ENCODE measurements at places on chromosomes 1 and 21.

DNA sequence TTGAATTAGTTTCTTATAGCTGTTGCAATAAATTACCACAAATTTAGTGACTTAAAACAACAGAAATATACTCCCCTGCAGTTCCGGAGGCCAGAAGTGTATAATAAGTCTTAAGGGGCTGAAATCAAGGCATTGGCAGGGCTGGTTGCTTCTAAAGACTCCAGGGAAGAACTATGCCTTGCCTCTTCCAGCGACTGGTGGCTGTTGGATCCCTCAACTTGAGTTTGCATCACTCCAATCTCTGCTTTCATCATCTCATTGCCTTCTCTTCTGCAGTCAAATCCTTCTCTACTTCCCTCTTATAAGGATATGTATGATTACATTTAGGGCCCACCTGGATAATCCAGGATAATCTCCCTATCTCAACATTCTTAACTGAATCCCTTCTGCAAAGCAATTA, 19.1 kb upstream of the MED18 start:
- no peak for DNase-seq

GRCh38 chr1:228308085-228308601, 98.5 kb downstream of the TRIM11 start:
- DNase-seq, result no peak

GRCh38 chr1:67158401-67158800, 7.9 kb upstream of the IL23R start:
- peak; percentile 22 for DNase-seq

DNA sequence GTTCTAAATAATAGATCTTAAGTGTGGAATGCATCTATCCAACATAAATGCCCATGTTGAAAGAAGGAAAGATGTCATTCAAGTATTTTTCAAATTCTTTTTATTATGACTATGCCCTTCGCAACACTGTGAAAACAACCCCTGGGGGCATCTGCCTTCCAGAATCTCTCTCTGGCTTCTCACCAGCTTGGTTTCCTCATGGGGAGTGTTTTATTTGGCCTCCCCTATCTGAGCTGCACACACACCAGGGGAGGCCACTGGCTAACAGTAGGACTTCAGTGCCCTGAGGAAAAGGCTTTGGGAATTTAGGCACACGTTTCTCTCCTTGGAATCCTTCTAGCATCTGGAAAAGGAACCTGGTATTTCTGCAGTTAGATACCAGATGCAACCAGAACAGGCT, 130.6 kb downstream of the EDEM3 start:
- no peak for DNase-seq

DNA sequence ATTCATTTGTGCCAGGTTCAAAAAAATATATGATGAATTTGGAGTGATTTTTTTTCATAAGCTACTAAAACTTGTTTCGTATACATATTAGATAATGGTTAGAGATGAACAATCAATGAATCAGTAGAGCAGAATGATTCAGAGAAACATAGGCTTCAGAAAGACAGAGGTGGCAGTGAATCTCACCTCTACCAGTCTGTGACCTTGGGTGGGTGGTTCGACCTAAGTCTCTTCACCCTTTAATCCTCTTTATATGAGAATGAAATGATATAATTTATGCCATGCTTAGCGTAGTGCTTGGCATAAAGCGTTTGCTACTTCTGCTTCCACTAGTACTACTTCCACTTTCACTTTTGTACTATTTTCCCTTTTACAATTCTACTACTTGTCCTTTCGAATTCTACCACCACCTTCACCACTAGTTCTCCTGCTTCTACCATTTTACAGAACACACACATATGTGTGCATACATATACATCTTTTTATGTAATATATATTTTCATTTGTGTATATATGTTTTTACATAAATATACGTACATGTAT, 45.1 kb downstream of the FYB2 start:
- DNase-seq, result no peak

GRCh38 chr1:88801575-88802208, 89.7 kb downstream of the GTF2B start:
- no peak for DNase-seq

DNA sequence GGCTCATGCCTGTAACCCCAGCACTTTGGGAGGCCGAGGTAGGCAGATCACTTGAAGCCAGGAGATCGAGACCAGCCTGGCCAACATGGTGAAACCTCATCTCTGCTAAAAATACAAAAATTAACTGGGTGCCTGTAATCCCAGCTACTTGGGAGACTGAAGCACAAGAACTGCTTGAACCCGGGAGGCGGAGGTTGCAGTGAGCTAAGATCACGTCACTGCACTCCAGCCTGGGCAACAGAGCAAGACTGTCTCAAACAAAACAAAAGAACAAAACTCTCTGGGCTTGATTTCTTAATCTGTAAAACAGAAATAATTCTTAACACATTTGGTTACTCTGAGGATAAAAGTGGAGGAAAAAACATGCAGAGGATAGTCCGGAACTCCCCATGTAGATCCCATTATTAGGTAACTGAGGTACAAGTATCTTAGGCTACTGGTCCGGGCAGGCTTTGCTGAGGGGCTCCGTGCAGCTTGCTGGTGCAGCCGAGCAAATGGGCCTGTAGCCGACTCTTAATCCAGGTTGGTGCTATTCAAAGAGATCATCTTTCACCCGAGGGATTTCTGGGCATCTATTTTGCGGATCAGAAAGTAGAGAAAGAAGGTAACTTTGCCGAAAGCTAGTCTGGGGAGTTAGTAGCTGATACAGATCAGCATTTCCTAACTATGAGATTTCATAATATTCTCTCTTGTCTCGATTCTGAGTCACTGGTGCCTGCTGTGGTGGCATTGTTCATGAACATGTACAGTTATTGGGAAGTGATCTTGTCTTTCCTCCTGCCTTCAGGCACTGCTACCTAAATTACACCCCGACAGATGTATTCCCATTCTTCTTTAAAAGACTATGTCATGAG, 56.8 kb downstream of the NFIA start:
- DNase-seq, result no peak

GRCh38 chr1:92488416-92488815, 1.7 kb upstream of the GFI1 start:
- DNase-seq, result no peak

DNA sequence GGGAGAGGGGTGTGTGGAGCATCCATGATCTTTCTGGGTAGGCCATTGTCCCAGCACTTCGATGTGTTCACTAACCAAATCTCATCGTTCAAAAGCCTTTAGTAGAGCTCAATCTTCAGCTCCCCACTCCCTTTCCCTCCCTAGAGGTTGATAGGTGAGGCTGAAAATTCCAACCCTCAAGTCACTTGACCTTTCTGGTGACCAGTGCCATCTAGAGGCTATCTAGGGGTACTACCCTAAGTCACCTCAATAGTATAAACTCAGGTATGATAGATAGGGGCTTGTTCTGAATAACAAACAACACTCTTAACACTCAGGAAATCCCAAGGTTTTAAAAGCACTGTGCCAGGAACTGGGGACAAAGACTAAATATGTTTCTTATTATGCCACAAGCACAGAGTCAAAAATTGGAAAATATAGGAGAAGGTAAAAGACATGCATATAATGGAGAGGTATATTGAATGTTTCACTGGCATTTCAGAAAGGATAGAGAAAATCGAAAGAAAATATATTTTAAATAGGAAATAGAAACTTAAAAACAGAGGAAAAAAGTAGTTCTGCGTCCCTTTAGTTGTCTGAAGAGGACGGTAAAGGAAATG, 42.9 kb upstream of the CD53 start:
- DNase-seq, result no peak

DNA sequence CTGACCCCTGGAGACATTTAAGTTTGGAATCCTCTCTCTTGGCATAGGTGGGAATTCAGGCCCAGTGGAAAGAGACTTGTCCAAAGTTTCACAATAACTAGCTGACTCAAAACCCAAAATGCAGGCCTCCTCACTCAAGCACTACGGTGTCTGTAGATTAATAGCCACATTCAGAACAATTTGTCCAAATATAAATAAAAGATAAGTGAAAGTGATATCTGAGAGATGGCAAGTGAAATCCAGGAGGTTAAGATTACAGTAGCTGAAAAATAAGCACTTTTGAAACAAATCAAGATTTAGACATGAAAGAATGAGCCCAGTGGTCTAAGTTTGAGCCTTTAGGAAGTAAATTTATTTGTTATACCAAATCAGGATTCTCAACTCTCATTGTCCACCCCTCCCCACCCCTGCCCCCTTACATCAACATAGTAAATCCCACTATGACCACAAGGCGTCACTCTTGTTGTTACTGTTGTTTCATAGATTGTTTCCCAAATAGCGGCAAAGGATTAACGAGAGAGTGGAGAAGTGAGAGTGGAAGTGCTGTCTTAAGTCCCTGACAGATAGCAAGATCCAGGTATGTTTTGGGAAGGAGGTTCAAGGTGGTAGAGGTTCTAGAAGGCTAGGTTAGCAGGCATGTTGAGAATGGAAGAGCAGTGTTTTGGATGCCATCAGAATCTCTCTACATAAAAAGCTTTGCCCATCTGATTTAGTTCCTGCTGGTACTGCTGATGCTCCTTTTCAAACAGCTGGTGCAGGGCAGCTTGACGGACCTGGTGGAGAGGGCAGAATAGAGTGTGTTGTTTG, 7.1 kb upstream of the TPM3 start:
- no peak for DNase-seq

DNA sequence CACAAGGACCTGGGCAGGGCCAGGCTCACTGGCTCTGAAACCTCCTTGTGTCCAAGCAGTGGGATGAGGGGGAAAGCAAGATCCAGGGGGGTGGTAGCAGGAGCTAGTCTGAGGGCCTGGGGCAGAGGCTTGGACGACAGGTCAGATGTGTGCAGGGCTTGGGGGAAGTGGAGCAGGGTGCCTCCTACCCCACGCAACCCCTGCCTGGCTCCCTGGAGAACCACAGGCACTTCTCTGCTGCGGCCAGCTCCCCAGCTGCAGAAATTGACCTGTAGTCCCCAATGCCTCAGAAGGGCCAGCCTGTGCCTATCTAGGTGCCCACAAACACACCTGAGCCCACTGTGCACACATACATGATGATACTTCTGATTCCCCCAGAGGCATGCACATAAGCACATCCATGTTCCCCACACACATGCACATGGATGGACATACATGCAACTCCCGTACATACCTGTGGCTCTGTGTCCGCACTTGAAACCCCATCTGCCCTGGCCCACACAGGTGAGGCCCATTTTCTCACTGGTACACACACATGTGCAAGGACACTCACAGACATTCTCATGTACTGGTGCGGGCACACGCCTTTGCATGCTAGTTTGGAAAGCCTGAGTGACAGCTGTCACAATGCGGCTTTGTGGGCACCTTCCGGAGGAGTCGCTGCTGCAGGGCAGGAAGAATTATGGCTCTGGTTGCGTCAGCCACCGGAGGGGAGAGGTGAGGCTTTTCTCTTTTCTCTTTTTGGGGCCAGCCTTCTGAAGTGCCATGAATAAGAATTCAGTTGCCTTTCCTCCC, 247.2 kb upstream of the CSF3R start:
- DNase-seq, result no peak

- DNase-seq, result no peak
Measured at GRCh38 chr1:68276448-68276847, 44.1 kb upstream of the WLS start.

- DNase-seq, result no peak
Measured at GRCh38 chr1:183021405-183022201, 1.6 kb upstream of the LAMC1 start.

DNA sequence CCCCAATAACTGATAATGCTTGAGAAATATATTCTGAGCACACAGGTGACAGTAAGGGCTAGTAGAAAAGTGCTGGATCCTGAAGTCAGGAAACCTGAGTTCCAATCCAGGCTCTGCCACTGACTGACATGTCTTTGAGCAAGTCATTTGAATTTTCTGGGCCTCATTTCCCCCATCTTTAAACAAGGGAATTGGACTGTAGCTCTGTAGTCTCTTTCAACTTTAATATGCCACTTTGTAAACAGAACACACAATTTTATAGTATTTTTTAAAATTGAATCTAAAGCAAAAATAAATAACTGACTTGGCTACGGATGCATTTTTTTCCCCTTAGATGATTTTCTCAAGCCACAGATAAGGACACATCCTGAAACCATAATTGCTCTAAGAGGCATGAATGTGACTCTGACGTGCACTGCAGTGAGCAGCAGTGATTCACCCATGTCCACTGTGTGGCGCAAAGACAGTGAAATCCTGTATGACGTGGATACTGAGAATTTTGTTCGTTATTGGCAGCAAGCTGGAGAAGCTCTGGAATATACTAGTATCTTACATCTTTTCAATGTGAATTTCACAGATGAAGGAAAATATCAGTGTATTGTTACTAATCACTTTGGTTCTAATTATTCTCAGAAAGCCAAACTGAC, 37.0 kb downstream of the LRIG2 start:
- no peak for DNase-seq

- DNase-seq, result no peak
Measured at GRCh38 chr1:204104331-204105130, 31.6 kb downstream of the SOX13 start.

DNA sequence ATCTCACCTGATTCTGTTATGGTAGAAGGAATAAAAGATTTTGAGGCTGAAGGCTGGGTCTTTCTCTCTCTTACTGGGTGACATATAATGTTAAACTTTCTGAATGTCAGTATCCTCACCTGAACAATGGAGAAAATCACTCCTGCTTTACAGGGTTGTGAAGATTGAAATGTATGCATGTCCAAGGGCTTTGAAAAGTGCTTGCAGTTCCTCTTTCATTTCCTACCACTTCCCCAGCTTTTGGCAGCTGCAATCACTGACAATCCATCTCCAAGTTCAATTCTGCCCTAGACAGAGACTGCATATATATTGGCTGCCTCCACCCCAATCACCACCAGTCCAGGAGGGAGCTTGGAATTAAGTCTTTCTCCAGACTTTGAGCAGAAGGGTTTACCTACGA, 39.8 kb downstream of the FAM78B start:
- DNase-seq, result no peak

DNA sequence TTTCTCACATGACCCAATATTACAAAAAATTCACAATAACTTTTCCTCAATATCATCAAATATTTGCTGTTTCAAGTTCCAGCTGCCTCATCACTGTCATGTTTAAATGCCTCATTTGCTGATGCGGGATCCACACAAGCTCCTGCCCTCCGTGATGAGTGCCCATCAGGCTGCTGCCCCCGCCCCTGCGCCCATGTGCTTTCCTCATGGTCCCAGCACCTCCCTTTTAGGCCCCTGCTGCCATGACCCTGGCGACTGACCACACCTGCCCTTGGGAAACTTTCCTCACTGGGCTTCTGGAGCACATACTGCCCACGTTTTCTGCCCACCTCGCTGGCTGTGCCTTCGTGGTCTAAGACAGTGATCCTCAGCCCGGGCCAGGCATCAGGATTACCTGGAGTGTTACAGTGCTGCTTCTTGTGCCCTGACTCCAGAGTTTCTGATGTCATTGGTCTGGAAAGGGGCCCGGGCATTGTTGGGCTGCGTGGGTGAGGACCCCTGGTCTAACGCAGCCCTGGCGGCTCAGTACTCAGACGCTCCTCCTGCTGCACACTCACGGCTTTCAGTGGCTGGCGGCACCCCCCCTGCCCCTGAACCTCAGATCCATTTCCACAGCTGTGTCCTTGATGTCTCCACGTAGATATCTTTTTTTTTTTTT, 20.5 kb downstream of the PLEKHM2 start:
- no peak for DNase-seq

Data from stimulated activated CD4-positive, alpha-beta T cell treated with anti-CD3 and anti-CD28 coated beads, Interleukin-4, amount 100 ng/mL, for 48 hours (primary cell).